Large intestine (tissue), 12 donors: ENCODE measurements at places on chromosomes 2 and 18.

DNA sequence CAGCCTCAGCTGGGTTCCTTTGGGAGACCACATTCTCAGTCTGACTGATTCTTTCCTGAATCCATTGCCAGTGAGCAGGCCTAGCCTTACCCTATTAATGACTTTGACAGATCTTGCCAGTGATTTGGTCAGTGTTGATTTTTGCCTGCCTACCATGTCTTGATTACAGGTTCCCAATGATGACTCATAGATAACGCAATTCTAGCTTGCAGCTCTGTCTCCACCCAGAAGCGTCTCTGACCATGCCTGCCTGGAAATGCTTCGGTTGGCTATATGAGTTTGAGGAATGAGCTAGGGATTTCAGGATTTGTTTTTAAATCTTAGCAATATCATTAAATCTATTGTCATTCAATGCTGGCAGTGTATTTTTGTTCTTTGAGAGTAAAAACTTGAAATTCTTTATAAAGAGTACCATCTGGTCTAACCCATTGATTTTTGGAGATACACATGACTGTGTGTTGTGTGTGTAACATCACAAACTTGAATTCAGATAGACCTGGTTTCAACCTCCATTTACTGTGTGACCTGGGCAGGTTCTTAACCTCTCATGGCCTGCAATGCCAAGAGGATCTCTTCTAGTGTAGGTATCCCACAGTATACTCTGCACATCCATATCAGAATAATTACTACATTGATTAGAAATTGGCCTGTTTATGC lies 57.0 kb downstream of the CCDC150 start:
- H3K27me3 ChIP-seq, result no peaks in the 10 kb centered on the region
- no peaks in the 10 kb centered on the region for H3K36me3 ChIP-seq
- no peak overlapping the region for H3K27ac ChIP-seq
- no peak for DNase-seq
- no peak overlapping the region for H3K4me3 ChIP-seq

- H3K27me3 ChIP-seq, result no peaks in the 10 kb centered on the region
- DNase-seq, result no peak
- H3K4me3 ChIP-seq, result no peak overlapping the region
- H3K27ac ChIP-seq, result no peak overlapping the region
These were observed 115.9 kb upstream of the EPAS1 start for GRCh38 chr2:46181306-46181705.

DNA sequence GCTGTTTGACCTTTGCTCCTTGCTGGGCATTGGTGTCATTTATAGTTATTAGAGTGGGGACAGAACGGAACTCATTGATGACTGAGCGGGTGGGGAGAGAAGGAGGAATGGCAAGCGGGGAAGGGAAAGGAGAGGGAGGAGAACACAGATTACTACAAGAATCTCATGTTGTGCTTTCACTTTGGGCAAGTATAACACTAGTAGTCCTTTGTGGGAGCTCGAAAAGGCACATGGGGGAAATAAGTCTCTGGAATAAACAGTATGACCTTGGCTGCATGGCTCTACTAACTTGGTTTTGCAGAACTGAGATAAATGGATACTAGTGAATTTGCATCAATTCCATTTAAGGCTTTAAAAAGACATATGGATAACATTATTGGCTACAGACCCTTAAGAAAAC lies 161.7 kb upstream of the NABP1 start:
- DNase-seq, result no peak
- H3K27ac ChIP-seq, result no peak overlapping the region
- H3K4me1 ChIP-seq, result no peaks in the 10 kb centered on the region
- H3K27me3 ChIP-seq, result no peaks in the 10 kb centered on the region

DNA sequence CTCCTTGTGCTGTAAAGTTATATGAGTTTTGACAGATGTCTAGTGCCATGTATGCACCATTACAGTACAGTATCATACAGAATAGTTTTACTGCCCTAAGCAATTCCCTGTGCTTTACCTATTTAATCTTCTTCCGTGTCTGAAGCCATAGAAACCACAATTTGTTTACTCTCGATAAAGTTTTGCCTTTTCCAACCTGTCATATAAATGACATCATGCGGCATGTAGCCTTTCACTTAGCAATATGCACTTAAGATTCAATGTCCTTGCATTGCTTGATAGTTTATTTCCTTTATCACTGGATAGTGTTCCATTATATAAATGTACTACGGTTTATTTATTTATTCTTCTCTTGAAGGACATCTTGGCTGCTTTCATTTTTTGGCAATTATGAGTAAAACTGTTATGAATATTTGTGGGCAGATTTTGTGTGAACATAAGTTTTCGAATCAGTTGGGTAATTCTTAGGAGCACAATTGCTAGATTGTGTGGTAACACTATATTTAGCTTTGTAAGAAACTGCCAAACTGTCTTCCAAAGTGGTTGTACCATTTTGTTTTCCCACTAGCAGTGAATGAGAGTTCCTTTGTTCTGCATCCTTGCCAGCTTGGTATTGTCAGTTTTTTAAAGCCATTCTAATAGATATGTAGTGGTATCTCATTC lies 136.8 kb upstream of the MAP3K20 start:
- no peaks in the 10 kb centered on the region for H3K27me3 ChIP-seq
- DNase-seq, result peak; percentile 49
- no peak overlapping the region for H3K4me3 ChIP-seq
